Esophagus muscularis mucosa (tissue), 4 donors: ENCODE measurements at places on chromosomes 6 and 20. TPM values are rescaled to one million over a fixed set of nuclear protein-coding genes. Genes with fewer than 3 reads are reported as not detected.

GRCh38 chr20:15848995-15849610 lies 724.1 kb downstream of the KIF16B start:
- DNase-seq = no peak

DNA sequence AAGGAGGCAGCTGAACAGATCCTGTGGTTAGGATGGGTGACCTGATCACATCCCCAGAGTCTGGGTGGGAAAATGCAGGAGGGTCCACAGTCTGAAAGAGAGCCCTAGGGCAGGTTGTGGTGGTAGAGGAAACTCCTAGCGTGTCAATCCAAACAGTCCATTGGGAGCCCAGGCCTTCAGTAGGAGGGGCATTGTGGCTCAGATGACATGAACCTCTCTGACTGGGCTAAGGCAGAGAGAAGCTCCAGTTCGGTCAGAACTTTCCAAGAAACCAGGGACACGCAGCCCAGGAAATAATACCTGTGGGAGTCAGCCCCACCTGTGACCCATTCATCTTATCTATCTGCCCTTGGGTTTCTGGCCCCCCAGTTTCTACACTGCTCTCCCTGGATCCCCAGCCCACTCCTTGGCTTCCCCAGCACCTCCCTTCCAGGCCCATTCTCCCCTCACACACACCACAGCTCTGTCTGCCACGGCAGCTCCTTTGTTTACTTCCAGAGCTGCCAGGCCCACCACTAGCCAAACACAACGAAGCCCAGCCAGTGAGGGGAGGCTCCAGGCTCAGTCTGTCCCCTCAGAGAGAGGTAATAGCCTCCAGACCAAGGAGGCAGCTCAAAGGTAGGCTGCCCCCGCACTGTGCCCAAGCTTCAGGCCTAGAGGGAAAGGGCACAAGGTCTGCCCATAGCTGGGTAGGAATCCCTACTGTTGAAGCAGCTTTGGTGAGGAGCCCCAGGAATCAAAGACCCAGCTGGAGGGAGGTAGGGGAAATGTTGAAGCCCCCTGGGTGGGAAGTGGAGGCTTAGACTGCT lies 6.2 kb downstream of the GDF5 start:
- DNase-seq = no peak

GRCh38 chr20:36093025-36093803 lies 61.3 kb upstream of the EPB41L1 start:
- no peak for DNase-seq

- no peak for DNase-seq
Observed at GRCh38 chr6:154954347-154954746, 40.8 kb upstream of the TIAM2 start.

- no peak for DNase-seq
Observed at GRCh38 chr6:34697904-34698559, 1.5 kb upstream of the ILRUN start.

GRCh38 chr20:17897566-17898307 lies 70.9 kb downstream of the SNX5 start:
- no peak for DNase-seq

DNA sequence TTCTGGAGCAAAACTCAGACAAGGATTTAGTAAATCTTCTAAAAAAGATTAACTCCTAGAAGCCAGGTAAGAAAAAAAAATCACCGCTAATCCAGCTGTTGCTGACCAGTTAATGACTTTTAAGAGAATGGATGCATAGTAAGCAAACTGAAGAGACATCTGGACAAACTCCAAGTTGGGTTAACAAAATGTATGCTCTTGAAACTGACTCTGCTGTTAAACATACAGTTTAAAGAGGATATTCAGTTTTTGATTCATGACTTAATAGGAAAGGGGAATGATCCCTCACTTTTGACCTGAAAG lies 70.4 kb downstream of the PLAGL1 start:
- no peak for DNase-seq

- DNase-seq = peak; percentile 39
Observed at GRCh38 chr6:11416936-11417576, 120.5 kb upstream of the TMEM170B start.

DNA sequence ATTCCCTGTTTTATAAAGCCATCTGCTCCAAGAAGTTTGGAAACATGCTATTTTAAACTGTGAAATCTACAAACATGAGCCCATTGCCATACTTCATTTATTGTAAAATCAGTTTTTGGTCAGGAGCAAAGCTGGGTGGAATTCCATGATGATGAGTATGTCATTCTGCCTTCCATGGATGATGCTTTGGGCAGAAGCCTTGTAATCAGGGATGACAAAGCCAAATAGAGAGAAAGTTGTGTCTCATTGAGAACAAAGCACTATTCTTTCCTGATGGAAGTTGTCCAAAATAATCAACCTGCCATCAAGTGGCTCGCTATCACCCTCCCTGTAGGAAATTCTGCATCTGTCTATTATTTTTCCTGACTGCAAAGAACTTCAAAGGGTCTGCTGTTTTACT lies 313.0 kb upstream of the DEFB112 start:
- DNase-seq = no peak

GRCh38 chr20:63149531-63150192 lies 66.3 kb downstream of the YTHDF1 start:
- no peak for DNase-seq

- DNase-seq = no peak
Observed at GRCh38 chr6:127290391-127291265, 24.0 kb downstream of the RNF146 start.

DNA sequence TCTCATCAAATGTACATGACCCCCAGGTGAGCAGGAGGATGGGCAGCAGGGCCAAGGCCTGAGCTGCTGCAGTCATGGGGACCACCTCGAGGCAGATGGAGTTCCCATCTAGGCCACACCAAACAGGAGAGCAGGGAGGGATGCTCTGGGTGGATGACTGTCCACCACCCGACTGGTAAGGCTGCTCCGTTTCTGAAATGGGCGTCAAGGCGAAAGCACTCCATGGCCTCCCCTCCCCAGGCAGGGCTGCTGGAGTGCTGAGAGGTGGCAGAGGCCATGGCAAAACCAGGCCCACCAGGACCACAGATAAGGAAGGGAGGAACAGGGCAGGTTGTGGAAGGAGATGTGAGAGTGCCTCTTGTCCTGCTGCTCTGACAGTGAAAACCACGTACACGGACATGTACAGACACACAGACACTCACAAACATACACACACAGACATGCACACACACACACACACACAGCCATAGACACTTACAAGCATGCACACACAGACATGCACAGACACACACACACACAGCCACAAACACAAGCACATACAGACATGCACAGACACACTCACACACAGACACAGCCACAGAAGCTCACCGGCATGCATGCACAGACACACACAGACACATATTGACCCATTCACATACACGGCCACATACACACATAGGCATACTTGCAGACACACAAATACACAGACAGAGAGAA lies 93.2 kb downstream of the PSMG4 start:
- no peak for DNase-seq

- DNase-seq = no peak
Observed at GRCh38 chr6:150654608-150655007, 54.9 kb downstream of the PLEKHG1 start.

DNA sequence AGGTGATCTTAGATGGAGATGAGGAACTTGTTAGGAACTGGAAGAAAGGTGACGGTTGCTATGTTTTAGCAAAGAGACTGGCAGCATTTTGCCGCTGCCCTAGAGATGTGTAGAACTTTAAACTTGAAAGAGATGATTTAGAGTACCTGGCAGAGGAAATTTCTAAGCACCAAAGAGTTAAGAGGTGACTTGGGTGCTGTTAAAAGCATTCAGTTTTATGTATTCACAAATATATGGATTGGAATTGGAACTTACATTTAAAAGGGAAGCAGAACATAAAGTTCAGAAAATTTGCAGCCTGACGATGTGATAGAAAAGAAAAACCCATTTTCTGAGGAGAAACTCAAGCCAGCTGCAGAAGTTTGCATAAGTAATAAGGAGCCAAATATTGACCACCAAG lies 176.3 kb downstream of the MOXD1 start:
- DNase-seq = no peak

GRCh38 chr20:49859011-49859410 lies 46.4 kb downstream of the SLC9A8 start:
- no peak for DNase-seq

DNA sequence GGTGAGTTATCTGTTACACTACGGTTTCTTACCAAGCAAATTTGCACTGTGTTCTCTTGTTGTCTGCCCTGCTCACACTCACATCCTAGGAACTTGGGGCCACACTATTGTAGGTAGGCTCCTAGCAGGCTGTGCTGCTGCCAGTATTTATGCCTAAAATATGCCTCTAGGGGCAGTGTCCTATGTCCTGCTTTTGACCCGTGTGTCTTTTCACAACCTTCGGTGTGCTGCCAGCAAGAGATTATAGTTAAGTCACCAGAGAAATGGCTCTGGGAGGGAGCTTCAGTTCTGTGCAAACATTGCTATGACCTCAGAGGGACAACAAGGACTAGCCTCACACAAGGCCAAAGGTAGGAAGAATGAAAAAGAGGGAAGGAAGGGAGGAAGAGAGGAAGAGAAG lies 8.9 kb upstream of the TAAR5 start:
- DNase-seq = no peak

DNA sequence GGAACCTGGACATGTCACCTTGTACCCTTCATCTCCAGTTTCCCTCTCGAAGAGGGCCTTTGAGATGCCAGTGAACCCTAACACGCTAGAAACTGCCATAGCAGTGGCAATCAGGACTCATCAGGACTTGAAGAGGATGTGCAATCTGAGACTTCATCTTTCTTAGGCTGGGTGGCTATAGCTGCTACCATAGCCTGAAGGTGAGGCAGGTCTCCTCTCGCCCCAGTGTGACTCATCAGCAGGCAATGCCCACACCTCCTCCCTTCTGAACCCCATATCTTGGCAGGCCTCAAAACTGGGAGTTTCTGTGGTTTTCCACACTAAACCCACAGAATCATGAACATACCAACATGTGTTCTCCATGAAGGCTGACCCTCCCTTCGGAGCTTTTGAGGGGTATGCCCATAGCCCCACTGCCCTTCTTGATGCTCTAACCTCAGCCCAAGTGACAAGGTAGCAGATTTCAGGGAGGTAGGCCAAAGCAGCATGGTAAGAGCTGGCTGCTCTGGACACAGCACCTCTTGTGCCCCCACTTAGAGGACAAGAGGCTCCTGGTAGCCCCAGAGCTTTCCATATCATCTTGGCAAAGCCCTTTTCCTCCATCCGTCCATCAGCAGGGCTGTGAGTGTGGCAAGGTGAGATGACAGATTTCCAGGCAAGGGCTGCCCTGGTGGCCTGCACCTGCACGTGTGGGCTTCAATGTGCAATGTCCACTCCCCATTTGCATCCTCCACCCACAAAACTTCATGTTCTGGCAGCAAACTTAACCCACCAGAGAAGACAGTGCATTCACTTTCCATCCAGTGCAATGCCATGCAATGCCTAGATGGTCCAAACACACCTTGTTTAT lies 2.6 kb downstream of the BLCAP start:
- no peak for DNase-seq

DNA sequence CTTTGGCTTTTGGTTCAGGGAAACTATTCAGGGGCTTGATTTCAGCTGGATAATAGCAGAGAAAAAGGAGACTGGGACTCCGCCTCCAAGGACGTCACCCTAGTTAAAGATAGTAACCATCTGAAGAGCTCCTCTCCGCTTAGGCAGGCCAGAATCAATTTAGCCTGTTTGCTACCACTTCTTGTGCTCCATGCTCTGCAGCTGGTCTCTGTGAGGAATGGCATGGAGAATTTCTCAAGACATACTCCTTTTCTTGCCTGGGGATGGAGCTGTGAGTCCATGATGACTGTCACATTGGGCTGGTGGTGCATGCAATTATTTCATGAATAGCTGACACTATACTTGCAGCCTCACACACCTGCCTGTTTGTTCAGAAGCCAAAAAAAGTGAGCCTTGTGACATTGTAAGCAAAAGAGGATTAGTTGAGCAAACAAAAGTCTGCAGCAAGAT lies 61.4 kb downstream of the TXLNB start:
- no peak for DNase-seq

DNA sequence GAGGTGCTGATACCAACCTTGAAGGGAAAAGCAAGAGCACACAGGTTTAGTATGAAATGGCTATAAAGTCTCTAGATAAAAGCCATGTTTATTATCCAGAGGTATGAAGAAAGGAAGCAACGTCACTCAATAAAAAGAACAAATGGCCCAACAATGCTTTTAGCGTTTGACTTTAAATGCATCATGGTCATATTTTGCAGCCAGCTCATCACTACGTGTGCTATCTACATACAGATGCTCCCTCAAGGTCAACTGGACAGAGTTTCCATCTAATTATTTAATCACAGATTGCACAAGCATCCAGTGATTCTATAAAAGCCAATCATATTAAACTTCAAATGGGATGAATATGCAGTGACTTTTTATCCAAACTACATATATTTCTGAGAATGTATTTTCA lies 127.6 kb upstream of the SYNDIG1 start:
- DNase-seq = no peak

- DNase-seq = peak; percentile 93
Observed at GRCh38 chr6:37283671-37284151, 25.8 kb upstream of the TMEM217 start.

DNA sequence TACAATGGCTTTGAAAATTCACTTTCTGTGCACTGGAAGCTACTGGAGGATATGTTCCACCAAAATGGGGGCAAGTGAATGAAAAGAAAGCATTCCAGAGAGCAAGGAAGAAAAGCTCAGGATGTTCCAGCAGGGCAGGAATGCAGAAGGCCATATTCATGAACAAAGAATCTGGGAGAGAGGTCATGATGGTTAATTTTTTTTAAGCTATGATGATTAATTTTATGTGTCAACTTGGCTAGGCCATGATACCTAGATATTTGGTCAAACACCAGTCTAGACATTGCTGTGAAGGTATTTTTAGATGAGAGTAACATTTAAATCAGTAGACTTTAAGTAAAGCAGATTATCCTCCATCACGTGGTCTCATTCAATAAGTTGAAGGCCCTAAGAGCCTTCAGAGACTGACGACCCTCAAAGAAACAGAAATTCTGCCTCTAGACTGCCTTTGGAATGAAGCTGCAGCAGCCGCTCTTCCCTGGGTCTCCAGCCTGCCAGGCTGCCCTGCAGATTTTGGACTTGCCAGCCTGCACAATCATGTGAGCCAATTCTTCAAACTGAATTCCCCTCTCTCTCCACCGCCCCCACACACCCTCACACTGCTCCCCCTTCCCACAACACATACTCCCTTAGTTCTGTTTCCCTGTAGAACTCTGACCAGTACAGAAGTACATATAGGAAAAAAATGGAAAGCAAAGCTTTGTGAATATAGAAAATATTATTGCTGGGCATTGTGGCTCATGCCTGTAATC lies 20.1 kb upstream of the GCM1 start:
- DNase-seq = no peak

- no peak for DNase-seq
Observed at GRCh38 chr6:105569706-105570105, 166.8 kb upstream of the PREP start.

GRCh38 chr6:169689287-169689686 lies 12.5 kb downstream of the WDR27 start:
- no peak for DNase-seq

- no peak for DNase-seq
Observed at GRCh38 chr6:88856566-88856965, 106.9 kb downstream of the RNGTT start.

The PIGT gene
- 64.4 TPM for total RNA-seq

The PLA2G7 gene
- 0.26 TPM for total RNA-seq

The HAO1 gene
- total RNA-seq = not detected

The C6orf58 gene
- not detected for total RNA-seq

The MAS1 gene
- not detected for total RNA-seq

The C6orf132 gene
- total RNA-seq = 2.1 TPM

The RAET1G gene
- not detected for total RNA-seq

The AIF1 gene
- total RNA-seq = 14.1 TPM

The RFX6 gene
- total RNA-seq = not detected

The TBXT gene
- not detected for total RNA-seq

The MICB gene
- total RNA-seq = 0.46 TPM

The COL21A1 gene
- 8.4 TPM for total RNA-seq

The SIRPD gene
- not detected for total RNA-seq

The C20orf144 gene
- total RNA-seq = not detected
